NCI-H524 treated with DMSO at 0.1 percent for 48 hours (cell line): ENCODE measurements at places on chromosomes 6 and 20.

DNA sequence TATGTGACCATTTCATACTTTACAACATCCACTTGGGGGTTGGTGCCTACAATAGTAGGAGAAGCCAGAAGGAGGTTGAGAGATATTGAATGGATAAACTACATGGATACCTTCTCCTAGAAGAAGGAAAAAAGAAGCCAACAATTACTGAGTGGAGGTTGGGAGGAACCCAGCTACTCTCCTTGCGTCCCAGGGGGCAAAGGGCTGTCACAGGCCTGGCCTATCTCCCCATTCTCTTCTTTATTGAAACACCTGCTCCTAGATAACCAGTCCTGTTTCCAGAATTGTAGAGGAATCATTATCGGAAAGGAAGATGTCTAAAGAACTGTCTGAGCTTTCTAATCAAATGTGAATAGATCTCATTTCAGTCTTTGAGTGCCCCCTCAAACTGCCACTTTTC lies 115.1 kb downstream of the MAP7 start:
- no peak for DNase-seq

- no peak for DNase-seq
Observed at GRCh38 chr6:48535582-48536009, 424.6 kb upstream of the PTCHD4 start.

- no peak for DNase-seq
Observed at GRCh38 chr6:105336986-105337385, 65.9 kb downstream of the PREP start.

GRCh38 chr20:63930971-63931553 lies 25.2 kb downstream of the UCKL1 start:
- DNase-seq, result no peak
